ENCODE measurements at places on chromosomes 2 and 18.

DNA sequence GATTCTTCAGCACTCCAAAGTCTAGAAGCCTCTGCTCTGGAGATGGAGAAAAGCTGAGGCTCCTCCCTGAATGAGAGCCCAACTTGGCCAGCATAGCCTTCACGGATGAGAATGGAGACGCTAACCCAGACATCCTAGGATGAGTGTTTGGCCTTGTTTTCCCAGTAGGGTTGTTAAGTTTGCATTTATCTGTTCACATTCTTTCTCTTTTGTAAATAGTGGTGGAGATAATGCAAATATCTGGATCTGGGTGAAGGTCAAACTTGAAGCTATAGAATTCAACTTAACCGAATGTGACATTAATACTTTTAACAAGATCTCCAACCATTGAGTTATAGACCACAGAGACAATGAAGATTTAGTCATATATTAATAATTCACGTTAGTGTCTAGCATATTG is 53.4 kb upstream of the BZW1 start:
- no peak for DNase-seq

DNA sequence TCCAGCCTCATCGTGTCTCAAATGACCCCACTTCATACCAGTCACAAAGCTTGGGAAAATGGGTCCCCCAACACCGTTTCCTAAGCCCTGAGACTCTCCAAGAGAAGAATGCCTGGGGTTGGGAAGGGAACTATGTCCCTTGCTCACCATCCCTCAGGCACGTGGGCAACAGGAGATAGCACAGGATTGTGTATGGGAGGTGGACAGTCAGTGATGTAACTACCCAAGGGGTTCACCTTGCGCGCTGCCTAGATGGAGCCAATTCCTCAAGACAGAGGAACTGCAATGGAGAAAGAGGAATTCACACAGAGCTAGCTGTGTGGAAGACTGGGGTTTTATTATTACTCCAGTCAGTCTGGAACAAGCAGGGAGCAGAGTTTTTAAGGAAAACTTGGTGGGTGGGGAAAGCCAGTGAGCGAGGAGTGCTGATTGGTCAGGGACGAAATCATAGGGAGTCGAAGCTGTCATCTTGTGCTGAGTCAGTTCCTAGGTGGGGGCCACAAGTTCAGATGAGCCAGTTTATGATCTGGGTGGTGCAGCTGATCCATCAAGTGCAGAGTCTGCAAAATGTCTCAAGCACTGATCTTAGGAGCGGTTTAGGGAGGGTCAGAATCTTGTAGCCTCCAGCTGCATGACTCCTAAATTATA is 13.8 kb upstream of the CXCR1 start:
- peak; percentile 38 for DNase-seq

- no peak for DNase-seq
These were observed 97.7 kb upstream of the SIX3 start for GRCh38 chr2:44843641-44844310.

- no peak for DNase-seq
These were observed 295.2 kb downstream of the NBAS start for GRCh38 chr2:15265889-15266288.

DNA sequence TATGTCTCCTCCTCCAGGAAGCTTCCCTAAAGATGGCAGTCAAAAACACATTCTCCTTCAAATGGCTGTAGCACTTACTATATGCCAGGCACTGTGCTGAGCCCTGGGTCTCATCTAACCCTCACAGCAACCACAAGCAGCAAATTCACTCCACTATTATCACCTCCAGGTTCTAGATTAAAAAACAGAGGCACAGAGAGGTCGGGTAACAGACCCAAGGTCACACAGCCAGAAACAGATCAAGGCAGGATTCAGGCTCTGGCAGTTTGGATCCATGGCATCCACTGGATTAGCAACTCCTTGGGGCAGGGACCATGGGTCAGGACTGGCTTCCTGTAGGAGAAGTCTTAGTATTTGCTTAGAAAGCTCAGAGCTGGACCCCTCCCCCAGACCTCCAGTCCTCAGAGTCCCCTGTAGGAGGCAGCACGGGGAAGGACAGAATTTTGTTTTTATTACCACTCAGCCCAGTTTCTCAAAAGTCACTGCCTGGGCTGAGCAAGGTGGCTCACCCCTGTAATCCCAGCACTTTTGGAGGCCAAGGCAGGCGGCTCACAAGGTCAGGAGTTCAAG is 34.4 kb downstream of the ZFP36L2 start:
- DNase-seq: no peak

DNA sequence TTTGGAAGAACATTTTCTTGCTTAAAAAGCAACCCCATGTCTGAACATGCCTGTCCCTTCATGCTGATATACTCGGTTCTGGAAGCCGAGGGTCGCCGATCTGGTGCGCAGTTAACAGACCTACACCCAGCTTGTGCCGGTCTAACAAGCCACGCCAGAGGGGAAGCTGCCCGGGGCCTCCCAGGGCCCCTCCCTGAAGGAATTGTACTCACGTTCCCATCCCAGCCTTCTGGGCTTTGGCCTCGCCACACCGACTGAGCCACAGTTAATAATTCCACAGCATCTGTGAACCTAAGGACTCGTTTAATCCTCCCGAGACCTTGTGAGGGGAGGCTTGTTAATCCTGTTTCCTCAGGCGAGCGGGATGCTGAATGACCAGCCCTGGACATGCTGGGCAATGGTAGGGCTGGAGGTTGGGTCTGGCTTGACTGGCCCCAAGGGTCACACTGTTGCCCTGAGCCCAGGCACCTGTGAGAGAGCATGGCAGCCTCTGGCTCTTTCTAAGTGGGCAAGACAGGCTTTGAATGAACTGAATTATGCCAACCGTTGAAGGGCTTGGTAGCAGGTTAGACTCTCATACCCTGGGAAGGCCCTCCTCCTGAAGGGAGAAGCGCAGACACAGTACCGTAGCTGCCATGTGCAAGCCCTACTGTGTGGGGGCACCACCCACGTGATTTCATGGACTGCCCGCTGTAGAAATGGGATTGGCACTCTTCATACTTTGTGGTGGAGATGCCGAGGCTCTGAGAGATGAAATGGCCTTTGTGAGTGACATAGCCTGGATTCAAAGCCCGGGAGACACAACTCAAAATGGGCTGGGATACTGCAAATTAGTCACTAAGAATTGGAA is 27.9 kb upstream of the ODC1 start:
- DNase-seq: no peak

DNA sequence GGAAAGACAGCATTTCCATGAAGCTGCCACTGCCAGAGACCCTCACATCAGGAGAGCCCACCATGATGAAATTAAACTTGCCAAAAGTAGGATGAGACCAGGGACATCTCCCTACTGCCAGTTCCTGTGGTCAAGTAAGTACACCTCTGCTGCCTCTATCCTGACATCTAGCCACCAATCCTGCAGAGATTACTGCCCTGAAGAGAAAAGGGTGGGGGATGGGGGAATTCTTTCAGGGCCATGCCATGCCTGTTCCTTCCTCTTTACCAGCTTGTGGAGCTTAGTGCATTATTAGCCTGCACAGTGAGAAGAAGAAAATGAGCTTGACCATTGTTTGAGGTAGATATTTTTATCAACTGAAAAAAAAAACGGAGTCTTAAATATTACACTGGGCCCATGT is 397.2 kb upstream of the CDH2 start:
- DNase-seq: peak; percentile 60

- no peak for DNase-seq
These were observed 156.5 kb downstream of the CDH7 start for GRCh38 chr18:65907281-65907680.

DNA sequence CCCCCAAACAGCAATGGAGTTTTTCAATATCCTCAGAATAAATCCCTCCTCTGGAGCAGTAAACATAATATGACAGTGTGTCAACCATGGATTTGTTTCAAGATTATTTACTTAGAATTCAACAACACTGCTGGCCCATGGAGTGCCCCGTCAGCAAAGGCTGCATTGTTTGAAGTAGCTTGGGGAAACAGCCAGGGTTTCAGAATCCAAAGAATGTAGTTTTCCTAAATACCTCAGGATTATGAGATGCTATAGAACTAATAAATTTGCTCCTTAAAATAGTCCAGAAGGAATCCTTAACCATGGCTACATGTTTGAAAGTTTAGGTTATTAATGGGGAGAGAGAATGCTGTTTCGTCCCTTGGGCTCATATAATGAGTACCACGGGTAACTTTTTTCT is 13.1 kb upstream of the CETN1 start:
- DNase-seq: no peak

DNA sequence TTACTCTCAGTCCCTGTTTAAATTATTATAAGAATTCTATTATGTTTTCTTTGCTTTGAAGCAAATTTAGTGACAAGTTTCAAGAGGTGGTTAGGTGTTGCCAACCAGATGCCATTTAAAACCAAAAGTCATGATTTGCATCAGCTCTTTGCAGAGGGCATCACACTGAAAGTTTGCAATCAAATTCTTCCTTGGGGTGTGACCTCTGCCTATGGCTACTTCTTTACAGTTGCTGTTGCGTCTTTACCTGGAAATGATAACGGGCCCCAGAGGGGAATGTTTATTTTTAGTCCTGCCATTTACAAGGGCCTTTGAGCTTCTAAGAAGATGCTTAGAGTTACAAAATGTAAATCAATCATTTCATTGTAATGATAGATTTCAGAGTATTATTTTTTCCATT is 561.0 kb downstream of the ARHGAP15 start:
- no peak for DNase-seq

- DNase-seq: peak; percentile 73
These were observed 7.0 kb downstream of the TNS1 start for GRCh38 chr2:217995731-217996231.

DNA sequence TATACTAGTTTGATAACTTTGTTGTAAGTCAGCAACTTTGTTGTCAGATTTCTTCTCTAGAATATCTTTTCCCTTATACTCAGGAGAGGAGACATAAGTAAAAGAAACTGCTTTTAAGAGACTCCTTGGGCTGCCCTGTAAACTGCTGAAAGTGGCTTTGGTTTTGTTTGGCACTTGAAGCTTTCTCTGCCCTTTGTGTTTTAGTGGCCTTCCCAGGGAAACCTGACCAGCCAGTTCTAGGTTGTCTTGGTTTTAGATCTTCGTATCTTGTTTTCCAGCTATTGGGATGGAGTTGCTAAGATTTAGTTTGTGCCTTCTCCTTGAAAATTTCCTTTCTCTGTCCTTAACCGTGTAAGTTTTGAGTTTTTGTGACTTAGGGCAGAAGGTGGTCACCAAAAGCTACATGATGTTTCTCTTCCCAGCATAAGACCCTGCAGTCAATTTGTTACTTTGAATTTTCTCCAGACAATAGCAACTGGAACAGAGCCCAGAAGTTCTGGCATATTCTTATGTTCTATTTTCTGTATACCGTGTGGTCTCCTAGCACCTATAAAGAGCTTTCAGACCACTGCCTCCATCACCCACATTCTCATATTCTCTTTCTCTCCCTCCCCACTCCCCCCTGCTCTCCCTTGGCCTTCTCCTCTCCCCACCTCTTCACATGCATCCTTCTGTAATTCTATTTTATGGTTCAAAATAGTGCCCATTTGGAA is 81.1 kb downstream of the BOLA3 start:
- DNase-seq: no peak

DNA sequence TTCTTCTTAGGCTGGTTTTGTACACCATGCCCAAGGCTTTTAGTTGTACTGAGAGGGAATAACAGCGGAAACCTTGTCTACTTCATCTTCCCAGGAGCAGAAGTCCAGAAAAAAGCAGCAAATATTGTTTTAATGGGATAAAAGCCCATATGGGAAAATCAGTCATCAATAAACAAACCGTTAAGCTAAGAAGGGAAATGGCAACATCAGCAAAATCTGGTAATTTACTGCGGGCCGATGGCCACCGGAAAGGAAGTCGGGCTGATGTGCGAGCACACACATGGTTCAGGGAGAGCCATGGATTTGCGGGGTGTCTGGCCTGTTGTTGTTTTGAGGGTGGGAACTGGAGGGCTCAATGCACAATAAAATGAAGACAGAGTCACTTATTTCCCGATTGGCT is 300.7 kb upstream of the RAB6C start:
- no peak for DNase-seq

DNA sequence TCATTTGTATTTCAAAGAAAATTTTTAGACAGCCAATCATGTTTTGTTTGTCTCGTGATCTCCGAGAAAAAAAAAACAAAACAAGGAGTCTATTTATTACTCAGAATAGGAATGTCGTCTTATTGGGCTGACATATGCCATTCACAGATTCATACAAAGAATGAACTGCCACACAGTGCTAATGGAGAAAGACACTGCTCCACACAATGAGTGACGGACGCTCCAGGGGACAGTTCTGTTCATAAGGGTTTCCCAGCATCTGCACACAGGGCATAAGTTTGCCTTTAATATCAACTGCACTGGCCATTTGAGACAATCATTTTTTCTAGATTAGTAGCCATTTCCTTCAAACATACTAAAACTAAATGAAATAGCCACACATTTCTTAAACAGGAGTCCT is 3.4 kb downstream of the SERTAD2 start:
- DNase-seq: no peak

DNA sequence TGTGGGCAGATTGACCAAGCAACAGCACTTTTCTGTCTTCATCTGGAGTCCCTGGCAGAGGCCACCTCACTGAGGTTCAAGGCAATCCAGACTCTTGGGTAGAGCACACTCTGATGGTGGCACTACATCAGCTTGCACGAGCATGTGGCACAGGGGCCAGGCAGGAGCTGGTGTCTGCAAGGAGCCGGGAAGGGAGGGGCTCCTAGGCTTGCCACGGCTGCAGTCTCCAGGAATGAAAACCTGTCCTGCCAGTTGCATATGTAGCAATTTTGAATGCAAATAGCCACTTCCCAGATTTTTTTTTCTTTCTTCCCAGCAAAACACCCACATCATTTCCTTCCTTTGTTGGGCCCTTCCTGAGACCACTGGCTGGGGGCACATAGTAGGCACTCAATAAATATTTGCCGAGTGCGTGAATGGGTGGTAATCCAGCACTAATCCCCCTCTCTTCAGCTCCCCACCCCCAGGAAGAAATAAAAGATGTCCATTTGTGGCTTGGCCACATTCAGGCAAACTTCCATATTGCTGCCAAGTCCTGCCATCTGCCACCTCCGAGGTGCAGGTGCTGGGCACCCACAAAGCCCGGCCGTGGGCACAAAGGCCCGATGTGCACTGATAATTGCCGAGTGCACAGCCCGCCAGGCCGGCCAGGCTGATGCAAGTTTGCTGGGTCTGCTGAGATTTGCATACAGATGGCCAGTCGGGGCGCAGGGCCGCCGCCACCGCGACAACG is 72.4 kb downstream of the MYCN start:
- peak; percentile 92 for DNase-seq

DNA sequence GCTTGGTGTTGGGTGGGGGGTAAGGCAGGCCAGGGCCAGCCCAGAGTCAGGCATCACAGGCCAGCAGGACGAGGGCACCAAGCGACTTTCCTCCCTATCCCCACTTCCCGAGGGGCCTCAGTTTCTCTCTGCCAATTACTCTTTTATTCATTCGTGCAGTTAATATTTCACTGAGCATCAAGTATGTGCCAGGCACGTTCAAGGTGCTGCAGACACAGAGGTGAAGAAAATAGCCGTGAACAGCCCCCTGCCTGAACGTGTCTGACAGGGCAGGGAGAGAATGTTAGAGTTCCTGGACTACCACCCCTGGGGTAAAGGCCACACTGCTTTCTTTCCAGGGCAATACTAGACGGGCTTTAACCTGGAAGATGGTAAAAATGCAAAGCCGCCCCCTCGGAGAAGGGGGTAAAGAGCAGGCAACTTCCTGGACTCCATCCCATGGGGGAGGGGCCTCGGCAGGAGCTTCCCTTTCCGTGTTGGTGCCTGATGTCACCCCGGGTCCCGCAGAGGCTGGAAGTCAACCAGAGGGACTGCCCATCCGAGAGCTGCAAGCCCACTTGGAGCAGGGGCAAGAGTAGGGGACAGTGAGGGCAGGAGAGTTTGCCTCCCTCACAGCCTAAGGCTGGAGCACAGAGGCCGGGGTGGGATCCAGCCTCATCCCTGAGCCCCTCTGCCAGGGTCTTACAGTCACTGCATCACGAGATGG is 47.1 kb downstream of the CENPO start:
- no peak for DNase-seq
